ENCODE measurements at places on chromosomes 4 and X. TPM values are rescaled to one million over a fixed set of nuclear protein-coding genes. Genes with fewer than 3 reads are reported as not detected.

PCDH10 gene
- total RNA-seq = 0.39 TPM

- no peak for DNase-seq
These were observed 62.5 kb upstream of the HOPX start for GRCh38 chr4:56743550-56743949.

LRIT3 gene
- not detected for total RNA-seq

DNA sequence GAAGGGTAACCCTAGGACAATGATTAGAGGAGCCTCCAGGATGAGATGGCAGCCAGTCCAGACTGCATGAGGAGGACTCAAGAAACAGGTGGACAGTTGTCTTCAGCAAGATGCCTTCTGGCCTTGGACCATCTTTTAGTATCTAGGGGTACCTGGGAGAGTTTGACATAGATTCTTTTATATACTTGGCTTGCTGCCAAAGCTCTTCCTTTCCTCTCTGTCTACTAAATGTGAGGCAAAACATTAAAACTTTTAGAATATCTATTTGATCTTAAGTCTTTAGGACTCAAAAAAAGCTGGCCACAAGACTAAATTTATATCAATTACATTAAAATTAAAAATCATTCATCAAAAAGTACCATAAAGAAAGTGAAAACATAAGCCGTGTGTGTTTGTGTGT lies 18.6 kb upstream of the NKX3-2 start:
- no peak for DNase-seq

NEIL3 gene
- total RNA-seq = 1.9 TPM

PDK3 gene
- total RNA-seq = 62.4 TPM

DUX4 gene
- total RNA-seq = not detected

GRCh38 chrX:118221733-118222132 lies 105.1 kb upstream of the KLHL13 start:
- no peak for DNase-seq

NOX1 gene
- total RNA-seq = not detected

DNA sequence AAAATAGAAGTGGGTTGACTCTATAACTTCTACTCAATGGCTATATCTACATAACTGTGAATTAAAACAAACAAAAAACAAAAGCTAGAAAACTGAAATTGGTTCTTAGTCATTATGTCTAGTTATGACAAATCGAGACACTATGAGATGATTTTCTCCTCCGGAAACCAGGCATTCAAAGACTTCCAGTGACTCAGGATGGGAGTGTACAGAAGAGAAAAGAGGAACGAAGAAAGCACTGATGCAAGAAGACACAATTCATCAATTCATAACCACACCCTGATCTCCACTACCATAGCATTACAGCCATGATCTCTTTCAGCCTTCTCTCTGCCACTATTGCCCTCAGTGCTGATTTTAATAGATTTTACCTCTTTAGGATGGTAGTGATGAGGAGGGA lies 253.6 kb downstream of the CBLL2 start:
- DNase-seq = no peak
